ENCODE measurements at places on chromosomes 11 and 22.

GRCh38 chr11:56846631-56847576 lies 98.4 kb upstream of the OR9G4 start:
- no peak for DNase-seq

- DNase-seq, result no peak
Observed at GRCh38 chr11:113311536-113311935, 2.8 kb upstream of the TTC12 start.

GRCh38 chr11:111697933-111698371 lies 68.2 kb downstream of the PPP2R1B start:
- DNase-seq, result no peak

GRCh38 chr11:38019072-38019775 lies 1421.2 kb upstream of the RAG2 start:
- DNase-seq, result no peak

Measured in CD4-positive, alpha-beta T cell (primary cell).